ENCODE measurements at places on chromosomes 12 and 14.

GRCh38 chr12:90974286-90974685 lies 19.3 kb upstream of the CCER1 start:
- ATAC-seq, result no peak

GRCh38 chr14:64815257-64815656 lies 64.5 kb downstream of the SPTB start:
- no peak for ATAC-seq

DNA sequence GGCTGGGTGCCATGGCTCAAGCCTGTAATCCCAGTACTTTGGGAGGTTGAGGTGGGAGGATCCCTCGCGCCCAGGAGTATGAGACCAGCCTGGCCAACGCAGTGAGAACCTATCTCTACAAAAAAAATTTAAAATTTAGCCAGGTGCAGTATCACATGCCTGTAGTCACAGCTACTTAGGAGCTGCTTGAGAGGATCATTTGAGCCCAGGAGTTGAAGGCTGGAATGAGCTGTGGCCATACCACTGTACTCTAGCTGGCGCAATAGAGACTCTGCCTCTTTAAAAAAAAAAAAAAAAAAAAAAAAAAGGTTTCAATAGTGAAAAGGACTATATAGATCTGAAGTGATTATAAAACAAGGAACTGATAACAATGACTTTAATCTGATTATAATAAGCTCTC lies 13.5 kb downstream of the PSMA3 start:
- no peak for ATAC-seq

GRCh38 chr12:128267131-128267622 lies at the start of gene TMEM132C:
TSS of gene TMEM132C (plus strand) at chr12:128267170. CDS start at chr12:128267403, 233 bp downstream.
- no peak for ATAC-seq

DNA sequence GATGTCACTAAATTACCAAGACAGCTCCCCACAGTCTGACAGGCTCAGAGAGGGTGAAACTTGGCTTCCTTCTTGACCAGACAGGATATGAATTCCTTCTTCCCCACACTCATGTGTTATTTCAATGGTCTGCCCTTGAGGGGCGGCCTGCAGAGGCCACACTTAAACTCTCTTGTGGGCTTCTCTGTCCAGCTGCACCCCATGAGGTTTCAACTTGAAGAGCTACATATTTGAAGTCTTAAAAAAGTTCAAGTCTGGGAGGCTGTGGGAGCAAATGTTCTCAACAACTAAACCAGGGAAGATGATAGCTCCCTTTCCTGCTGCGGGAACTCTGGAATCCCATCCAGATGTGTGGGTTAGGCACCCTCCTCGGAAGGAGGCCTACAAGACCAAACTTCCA lies 98.3 kb downstream of the TTC7B start:
- no peak for ATAC-seq

- ATAC-seq, result no peak
These were observed 66.9 kb downstream of the FOXN3 start for GRCh38 chr14:89350152-89350551.

- ATAC-seq, result no peak
These were observed 8.4 kb downstream of the FGD4 start for GRCh38 chr12:32407795-32408194.

GRCh38 chr12:69846976-69847375 lies 21.9 kb downstream of the MYRFL start:
- no peak for ATAC-seq

DNA sequence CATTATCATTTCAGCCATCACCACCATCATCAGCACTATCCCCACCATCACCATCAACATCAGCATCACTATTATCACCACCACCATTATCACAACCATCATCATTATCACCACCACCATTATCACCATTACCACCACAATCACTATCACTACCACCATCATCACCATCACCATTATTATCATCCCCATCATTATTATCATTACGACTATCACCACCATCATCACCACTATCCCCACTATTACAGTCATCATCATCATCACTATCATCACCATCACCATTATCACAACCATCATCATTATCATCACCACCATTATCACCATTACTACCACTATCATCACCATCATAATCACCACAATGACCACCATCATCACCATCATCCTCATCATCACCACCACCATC lies 50.4 kb upstream of the CMKLR1 start:
- no peak for ATAC-seq

DNA sequence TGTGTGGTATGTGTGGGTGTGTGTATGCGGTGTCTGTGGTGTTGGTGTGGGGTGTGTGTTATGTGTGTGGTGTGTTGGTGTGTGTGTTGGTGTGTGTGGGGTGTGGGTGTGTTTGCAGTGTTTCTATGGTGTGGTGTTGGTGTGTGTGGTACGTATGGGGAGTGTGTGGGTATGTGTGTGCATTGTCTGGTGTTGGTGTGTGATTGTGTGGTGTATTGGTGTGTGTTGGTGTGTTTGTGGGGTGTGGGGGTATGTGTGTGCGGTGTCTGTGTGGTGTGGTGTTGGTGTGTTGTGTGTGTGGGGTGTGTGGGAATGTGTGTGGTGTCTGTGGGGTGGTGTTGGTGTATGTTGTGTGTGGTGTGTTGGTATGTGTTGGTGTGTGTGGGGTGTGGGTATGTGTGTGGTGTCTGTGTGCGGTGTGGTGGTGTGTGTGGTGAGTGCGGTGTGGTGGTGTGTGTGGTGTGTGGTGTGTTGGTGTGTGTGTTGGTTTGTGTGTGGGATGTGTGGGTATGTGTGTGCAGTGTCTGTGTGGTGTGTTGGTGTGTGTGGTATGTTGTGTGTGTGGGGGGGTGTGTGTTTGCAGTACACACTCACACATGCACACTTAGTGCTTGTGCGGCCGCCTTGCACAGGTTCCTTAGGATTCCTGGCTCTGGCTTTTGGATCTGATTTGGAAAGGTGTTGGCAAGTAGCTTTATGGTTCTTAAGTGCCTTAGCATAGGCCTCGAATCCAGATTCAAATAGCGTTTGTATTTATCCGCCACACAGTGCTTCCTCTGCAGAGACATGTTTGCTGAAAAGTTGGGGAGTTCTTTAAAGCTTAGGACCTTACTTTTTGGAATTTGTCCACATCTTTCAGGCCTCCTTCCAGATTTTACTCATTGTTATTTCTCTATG lies 16.4 kb downstream of the MLXIP start:
- no peak for ATAC-seq

DNA sequence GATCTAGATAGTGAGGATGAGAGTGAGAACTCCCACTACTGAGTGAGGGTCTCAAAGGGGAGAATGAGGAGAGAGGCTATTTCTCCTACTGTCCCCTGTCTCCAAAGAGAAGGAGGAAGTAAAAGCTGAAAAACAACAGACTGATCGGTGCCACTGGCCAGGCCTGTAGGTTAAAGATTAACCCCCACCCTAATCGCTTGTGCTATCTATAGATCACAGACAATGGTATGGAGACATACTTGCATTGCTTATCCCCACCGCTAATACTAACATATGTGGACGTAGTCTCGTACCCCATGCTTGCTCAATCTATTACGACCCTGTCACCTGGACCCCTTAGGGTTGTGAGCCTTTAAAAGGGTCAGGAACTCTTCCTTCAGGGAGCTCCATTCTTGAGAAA lies 777.9 kb upstream of the TMEM132C start:
- ATAC-seq, result no peak

- no peak for ATAC-seq
These were observed 80.3 kb downstream of the AVPR1A start for GRCh38 chr12:63070709-63071108.

GRCh38 chr14:93959239-93960107 lies 16.9 kb downstream of the ASB2 start:
- peak; percentile 73 for ATAC-seq

DNA sequence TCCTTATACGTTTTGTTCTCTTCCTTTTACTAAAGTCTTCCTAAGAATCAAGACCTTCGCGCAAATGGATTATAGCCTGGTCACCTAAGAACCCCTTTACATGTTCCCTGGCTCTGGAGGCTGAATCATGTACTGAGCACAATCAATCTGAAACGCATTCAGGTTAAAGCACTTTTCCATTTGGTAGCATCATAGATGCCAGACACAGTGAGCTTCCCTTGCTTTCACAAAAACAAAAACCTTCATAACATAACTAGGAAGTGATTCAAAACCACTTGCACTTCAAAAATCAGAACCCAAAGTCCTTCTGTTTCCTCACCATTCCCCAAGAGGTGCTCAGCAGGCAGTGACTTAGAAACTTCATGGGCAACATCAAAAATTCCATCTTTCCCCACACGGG lies 105.4 kb downstream of the CRACR2A start:
- ATAC-seq, result no peak

DNA sequence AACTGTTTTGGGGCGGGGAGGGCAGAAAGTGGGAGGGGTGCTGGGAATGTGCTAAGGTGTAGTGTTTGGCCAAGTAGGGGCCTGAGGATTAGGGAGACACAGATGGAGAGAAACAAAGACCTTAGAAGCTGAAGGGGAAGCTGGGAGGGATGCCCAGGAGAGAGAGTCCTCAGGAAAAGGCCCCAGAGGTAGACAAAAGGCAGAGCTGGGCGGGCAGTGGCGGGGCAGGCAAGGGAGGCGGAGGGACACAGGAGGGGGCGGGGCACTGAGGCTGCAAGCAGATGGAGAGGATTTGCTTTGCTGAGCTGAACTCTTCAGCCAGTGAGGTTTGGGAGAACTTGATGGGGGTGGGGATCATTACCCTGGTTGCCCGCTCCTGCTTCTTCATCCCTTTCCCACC lies 2.8 kb downstream of the PTMS start:
- no peak for ATAC-seq

- ATAC-seq, result no peak
These were observed 42.4 kb downstream of the TMEM30B start for GRCh38 chr14:61238611-61239245.

- no peak for ATAC-seq
These were observed 78.9 kb downstream of the SNAPC1 start for GRCh38 chr14:61841145-61841544.

- ATAC-seq, result no peak
These were observed 339.2 kb downstream of the ACSS3 start for GRCh38 chr12:81417056-81417455.

- ATAC-seq, result no peak
These were observed 71.4 kb upstream of the PRMT8 start for GRCh38 chr12:3419558-3419957.

GRCh38 chr14:71701990-71702389 lies 230.2 kb upstream of the RGS6 start:
- ATAC-seq, result no peak

GRCh38 chr12:104319918-104320626 lies 16.5 kb downstream of the EID3 start:
- no peak for ATAC-seq

DNA sequence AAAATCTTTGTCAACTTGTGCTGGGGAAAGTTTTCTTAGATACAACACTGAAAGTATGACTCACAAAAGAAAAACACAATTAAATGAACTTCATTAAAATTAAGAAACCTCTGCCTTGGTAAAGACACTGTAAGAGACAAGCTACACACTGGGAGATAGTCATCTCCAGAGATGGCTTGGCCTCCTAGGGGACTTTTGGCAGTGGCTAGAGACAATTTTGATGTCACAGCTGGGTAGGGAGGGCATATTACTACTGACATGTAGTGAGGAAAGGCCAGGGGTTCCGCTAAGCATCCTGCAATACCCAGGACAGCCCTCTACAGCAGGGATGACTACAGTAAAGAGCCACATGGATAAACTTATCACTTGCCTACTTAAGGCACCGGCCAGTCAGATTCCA lies 8.7 kb upstream of the RNASE4 start:
- peak; percentile 58 for ATAC-seq

DNA sequence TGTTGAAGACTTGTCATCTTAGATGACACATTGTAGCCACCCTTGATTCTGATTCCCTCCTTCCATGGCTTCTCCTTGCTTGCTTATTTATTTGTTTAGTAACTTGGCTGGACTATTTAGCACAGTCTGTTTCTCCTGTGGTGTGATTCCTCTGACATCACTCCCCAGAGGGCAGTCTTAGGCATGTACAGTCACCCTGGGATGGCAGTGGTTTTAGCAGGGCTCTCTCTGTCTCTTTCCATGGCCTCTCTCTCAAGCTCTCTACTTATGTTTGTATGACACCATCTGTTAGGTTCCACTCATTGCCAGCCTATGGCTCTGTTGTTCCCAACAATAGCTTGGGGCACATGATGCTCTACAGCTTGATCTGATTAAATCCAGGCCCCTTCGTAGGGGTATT lies 158.3 kb downstream of the ADGRD1 start:
- peak; percentile 30 for ATAC-seq

- ATAC-seq, result no peak
These were observed 45.8 kb upstream of the TMED10 start for GRCh38 chr14:75222208-75222701.

DNA sequence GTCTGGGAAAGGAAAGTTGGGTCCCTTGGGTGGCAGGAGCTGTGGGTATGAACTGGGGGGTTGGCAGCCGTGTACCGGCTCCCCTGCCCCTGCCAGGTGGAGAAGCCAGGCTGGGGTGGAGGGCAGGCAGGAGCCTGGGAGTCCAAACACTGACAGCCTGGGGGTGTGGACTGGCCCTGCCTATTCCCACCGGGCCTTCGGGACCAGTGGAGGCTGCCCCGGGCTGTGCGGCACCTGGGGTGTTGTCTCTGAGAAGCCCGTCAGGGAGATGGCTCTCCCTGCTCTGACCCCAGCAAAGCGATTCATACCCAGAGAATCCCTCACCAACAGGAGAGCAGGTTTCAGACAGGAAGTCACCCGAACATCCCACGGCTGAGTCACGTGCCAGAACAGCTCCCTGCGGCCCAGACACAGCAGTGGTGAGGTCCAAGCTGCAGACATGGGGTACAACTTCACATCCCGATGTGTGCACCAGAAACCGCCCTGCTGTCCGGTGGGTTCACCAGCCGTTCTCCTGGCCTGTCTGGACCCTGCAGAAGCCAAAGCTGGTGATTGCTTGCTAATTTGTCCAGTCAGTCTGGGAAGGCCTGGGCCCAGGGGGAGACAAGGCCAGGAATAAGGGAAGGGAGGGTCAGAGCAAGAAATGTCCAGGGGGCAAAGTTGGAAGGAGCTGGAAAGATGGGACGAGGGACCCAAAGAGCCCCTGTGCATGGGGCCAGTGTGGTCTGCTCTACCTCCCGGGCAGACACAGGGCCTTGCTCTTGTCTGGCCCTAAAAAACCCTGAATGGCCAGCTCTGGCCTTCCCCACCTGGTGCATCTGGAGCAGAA lies 2.1 kb upstream of the GPR132 start:
- ATAC-seq, result peak; percentile 27

GRCh38 chr12:107465625-107466024 lies 220.0 kb upstream of the PWP1 start:
- ATAC-seq, result no peak

DNA sequence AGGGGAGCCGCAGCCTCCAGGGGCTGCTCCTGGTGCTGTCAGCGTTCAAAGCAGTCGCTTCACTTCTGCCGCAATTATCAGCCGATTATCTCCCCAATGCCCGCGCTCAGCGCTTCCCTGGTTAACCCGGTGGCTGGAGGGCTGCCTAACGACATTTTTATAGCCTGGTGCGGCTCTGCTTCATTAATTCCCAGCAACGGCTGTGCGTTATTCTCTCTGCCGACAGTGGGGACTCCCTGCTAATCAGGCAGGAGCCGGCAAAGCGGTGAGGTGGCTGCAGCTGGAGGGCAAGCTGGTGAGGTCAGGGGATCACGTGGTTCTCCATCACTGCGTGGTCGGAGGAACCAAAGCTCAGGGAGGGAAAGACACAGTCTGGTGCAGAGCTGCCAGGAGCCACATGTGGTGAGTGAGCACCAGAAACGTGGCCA lies 62.9 kb downstream of the GLRX5 start:
- no peak for ATAC-seq

All from activated CD4-positive, CD25-positive, alpha-beta regulatory T cell treated with anti-CD3 and anti-CD28 coated beads, Interleukin-2, amount 50 U/mL, for 24 hours (primary cell).